ENCODE measurements at places on chromosomes 2 and 18. TPM values are rescaled to one million over a fixed set of nuclear protein-coding genes. Genes with fewer than 3 reads are reported as not detected.

Gene SERPINB2
- total RNA-seq: 45.2 TPM

Gene CD226
- 0.92 TPM for total RNA-seq

Gene LONRF2
- total RNA-seq: 8.9 TPM

Gene RSAD2
- total RNA-seq: 3.4 TPM

Gene POTEJ
- total RNA-seq: not detected

Gene KDM3A
- total RNA-seq: 67.9 TPM

Gene ANKRD62
- not detected for total RNA-seq

Gene KLHL41
- 0.38 TPM for total RNA-seq

Gene TMEM178A
- 9.3 TPM for total RNA-seq

Gene RFX8
- not detected for total RNA-seq

Gene GALNT5
- 1.7 TPM for total RNA-seq

Gene CYS1
- total RNA-seq: 0.79 TPM

Gene KCNK3
- 7.7 TPM for total RNA-seq

Gene IL36RN
- 12.0 TPM for total RNA-seq

Gene AKAIN1
- 1.1 TPM for total RNA-seq

Gene GULP1
- total RNA-seq: 26.3 TPM

- no peak for DNase-seq
These were observed 45.8 kb downstream of the CYBRD1 start for GRCh38 chr2:171568089-171568488.

GRCh38 chr18:3333056-3333720 is 71.3 kb downstream of the MYL12B start:
- DNase-seq: no peak

DNA sequence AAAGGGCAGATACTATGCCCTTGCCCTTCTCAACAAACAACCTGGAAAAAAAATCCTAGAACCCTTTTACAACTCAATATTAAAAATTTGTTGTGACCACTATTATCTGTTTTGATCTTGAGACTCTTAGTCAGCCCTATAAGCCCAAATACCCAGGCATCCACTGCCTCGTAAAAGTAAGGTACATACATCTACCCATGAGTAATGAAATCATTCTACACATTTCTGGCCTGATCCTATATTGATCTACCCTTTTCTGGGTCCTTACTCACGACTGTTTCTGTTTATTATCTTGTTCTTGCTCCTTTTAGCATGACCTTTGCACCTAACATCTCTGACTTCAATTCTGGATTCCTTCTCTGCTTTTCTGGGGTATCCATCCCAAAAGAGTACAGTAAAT is 56.8 kb downstream of the SCG2 start:
- no peak for DNase-seq

- no peak for DNase-seq
These were observed 18.0 kb upstream of the ARHGAP28 start for GRCh38 chr18:6711467-6711866.

- no peak for DNase-seq
These were observed 127.7 kb downstream of the DOK6 start for GRCh38 chr18:69528435-69528834.

- no peak for DNase-seq
These were observed 43.7 kb downstream of the PAX3 start for GRCh38 chr2:222255090-222255489.

DNA sequence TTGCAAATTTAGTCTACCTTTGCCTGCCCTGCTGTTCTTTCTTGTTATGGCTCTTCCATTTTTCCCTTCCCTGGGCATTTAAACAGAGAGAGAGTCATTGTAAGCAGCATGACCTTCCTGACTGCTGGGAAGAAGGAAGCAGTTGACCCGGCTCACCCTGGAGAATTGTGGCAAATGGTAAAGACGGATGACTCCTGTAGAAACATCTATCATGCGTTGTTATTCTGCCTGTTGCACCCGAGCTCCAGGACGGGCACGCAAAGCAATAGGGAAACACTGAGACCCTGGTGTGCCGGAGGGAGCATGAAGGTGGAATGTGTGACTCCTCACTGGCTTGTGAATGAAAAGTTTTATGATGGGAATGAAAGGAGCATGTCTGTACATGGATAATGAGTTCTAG is 113.3 kb downstream of the OSBPL6 start:
- DNase-seq: no peak

DNA sequence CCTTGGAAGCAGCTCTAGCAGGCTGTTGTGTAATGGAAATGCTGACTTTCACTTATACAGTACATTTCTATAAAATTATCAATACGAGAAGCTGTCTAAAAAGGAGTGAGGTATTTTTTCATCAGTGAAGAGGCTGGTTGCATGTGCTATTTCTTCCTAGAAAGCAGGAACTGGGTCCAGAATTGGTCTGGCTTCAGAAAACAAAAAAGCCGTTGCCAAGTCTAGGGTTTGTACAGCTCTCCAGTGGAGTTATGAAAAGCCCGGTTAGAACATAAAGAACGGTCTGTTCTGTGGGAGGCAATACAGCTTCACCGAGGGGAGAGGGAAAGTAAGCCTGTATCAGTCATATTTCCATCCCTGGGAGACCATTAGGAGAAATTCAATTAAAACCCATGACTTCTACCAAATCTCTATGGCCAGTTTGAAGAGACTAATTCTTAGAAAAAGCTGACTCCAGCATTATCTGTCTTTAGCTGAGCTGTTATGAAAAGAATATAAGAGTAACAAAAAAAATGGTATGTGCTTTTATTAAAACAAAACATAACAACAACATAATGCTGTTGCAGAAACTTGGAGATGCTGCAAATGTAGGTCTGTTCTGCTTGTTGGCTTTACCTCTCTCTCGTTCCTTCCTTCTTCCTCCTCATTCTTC is 217.0 kb downstream of the CMPK2 start:
- no peak for DNase-seq

DNA sequence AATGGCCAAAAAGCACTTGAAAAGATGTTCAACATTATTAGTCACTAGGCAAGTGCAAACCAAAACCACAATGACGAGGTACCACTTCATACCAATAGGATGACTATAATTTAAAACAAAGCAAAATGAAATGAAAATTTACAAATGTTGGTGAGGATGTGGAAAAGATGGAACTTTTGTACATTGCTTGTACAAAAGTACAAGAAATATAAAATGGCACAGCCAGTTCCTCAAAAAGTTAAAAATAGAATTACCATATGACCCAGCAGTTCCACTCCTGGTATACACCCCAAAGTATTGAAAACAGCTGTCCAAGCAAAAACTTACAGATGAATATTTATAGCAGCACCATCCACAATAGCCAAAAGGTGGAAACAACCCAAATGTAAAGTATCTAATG is 107.8 kb upstream of the XPO1 start:
- DNase-seq: no peak

DNA sequence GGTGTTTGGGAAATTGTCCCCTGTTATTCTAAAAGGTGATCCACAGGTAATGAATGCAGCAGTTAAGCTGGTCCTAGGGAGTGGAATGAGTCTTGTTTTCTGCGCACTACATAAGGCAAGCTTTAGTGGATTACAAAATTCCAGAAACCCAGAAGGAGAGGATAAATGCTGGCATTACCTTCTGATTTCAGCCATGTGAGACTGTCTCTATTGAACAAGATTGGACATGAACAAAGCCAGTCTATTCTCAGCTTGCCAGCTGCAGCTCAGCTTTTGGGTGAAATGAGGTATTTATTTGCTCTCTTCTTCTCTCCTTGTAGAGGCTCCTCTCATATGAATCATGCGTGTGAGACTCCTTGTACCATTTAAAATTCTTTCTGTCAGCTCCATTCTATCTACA is 944.9 kb downstream of the CNTNAP5 start:
- no peak for DNase-seq

DNA sequence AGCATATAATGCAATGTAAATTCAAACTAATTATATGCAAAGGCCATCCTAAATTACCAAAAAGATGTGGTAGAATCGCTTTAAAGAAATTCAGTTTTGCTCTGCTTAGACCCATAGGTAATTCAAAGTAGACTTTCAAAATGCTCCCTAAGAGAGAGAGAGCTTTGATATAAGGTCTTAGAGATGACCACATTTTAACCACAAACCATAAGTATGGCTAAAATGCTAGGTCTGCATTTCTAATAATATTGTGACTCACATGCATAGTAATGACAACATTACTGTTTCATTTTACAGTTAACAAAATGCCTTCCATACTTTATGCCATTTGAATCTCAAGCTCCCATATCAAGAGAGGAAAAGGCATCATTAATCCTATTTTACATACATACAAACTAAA is 144.5 kb downstream of the RAD51AP2 start:
- DNase-seq: no peak

GRCh38 chr18:78727877-78728783 is 251.5 kb upstream of the SALL3 start:
- peak; percentile 63 for DNase-seq

DNA sequence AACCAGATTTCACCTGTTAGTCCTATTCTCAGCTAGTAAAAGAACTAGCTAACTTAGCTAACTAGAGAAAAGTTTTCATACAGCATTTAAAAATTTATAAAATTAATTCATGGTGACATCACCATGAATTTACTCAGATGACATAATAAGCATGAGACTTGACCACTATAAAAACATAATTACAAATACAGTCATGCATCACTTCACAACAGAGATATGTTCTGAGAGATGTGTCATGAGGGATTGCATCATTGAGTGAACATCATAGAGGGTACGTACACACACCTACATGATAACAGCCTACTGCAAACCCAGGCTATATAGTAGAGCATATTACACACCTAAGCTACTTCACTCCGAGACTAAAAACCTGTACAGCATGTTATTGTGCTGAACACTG is 481.3 kb upstream of the CHAC2 start:
- no peak for DNase-seq

GRCh38 chr2:27264253-27264752 is 1.5 kb upstream of the SLC30A3 start:
- DNase-seq: no peak

DNA sequence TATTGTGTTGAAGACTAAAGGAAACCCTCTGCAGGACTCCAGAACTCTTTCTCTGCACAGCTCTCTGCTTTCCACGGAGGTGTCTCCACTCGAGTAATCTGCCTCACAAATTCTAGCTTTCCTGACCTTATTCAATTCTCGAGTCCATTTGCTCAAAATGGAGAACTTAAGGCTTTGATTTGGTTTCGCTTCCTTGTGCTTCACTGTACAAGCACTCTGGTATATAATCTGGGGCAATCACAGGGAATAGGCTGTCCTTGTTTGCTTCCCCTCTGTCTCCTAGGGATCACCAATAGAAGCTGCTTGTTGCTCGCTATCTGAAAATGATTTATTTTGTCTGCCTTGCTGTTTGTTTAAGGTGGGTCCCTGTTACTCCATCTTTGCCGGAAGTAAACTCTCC is 129.1 kb upstream of the DOCK10 start:
- no peak for DNase-seq

DNA sequence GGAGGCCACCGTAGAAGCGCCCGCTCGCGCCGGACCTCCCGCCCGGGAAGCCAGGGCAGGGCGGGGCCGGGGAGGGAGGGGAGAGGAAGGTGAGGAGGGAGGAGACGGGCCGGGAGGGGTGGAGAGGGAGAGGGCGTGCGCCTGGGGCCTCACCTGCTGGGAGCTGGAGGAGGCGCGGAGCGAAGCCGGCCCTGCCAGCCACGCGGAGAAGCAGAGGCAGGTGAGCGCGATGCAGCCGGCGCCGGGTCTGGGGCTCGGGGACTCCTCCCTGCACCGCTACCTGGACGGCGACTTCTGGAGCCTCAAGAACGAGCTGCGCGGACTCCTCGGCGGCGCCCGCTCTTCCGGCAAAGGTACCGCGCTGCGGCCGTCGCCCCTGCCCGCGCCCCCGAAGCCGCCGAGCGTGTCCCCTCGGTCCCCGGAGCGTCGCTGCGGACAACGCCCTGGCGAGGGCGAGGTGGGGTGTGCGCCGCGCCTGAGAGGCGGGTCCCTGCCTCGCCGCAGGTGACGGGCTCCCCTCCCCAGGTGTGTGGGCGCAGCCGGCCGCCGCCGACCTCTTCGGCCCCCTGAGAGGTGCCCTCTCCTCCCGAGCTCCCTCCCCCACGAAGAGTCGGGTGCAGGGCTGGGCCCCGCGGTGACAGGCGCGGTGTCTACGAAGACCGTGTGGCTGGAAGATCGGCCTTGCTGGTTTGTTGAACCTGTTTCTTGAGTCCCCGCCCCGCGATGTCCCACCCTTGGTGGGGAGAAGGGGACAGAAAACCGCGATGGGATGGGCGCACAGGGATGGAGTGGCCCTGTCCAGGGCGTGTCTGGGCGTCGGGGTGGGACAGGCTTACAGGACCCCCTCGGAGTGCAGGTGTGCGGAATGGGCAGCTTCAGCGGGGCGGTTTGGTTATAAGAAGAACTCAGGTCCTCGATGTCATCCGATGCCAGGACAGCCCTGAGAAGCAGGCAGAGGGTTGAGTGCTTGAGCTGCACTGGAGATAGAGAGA is at the start of gene ACOXL:
TSS of gene ACOXL (plus strand) at position 152 of the 992 bp plus-strand sequence. CDS start 35,817 bp downstream, outside the sequence.
- DNase-seq: peak; percentile 75
